ENCODE measurements at places on chromosomes 13 and 19.

- no peak for DNase-seq
Observed at GRCh38 chr19:12913011-12913561, 6.0 kb downstream of the SYCE2 start.

DNA sequence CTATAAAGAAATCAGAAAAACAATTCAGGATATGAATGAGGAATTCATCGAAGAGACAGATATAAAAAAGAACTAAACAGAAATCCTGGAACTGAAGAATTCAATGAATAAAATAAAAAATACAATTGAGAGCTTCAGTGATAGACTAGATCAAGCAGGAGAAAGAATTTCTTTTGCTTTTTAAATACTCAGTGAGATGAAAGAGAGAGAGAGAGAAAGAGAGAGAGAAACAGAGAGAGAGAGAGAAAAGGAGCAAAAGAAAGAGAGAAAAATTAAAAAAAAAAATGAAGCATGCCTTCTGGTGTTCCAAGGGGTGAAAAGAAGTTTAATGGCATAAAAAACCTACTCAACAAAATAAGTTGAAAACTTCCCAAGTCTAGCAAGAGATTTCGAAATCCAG is 22.0 kb upstream of the SLC7A9 start:
- no peak for DNase-seq

GRCh38 chr13:48876289-48876688 is 99.4 kb upstream of the FNDC3A start:
- no peak for DNase-seq

DNA sequence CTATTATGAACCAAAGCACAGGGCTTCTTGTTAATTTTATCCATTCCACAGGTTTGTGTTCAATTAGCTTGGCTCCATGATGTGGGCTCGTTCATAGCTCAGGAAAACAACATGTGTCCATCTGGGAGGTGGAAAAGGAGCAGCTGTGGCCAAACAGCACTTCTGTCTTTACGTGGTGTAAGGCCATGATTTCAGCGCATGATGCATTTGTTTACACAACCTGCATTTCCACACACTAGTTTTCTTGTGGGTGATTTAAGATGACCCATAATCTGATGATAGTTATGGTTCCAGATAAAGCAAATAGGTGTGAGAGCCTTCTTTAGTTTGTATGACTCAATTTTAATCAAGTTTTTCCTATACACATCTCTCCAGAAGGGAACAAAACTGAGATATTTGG is 101.7 kb downstream of the TNFRSF19 start:
- DNase-seq, result no peak

GRCh38 chr13:99969919-99970650 is 1.5 kb downstream of the ZIC5 start:
- DNase-seq, result no peak

DNA sequence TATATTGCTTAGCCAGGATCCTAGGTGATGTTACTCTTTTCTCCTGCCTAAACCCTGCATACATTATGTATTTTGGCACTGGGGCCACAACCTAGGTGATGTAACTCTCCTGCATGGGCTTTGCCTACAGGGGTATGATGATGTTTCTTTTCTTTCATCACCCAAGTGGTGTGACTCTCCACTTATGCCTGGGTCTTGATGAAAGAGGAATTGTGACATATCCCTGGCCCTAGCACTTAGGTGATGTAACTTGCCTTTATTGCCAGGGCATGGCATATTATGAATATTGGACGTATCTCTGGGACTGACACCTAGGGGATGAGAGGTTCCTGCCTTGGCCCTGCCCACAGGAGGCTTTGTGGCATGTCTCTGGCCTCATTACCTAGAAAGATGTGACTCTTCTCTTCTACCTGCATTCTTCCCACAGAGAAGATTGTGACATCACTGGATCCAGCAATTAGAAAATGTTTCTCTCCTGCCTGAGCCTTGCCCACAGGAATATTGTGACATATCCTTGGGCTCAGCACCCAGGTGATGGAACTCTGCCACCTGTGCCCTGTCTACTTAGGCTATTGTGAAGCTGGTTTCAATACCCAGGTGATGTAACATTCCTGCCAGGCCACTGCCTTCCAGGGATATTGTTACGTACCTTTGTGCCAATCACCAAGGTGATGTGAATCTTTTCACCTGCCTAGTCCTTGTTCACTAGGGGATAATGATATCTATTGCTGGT is 27.3 kb upstream of the ZNF254 start:
- DNase-seq, result no peak

GRCh38 chr19:41870401-41870873 is 6.6 kb upstream of the CD79A start:
- DNase-seq, result no peak

DNA sequence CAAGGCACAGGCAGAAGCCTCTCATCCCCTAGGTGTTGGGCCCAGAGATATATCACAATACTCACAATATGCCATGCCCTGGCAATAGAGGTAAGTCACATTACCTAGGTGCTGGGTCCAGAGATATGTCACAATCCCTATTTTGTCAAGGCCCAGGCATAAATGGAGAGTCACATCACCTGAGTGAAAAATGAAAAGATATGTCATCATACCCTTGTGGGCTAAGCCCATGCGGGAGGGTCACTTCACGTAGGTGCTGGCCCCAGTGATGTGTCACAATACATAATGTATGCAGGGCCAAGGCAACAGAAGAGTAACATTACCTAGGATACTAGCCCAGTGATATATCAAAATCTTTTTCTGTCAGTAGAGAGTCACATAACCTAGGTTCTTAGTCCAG is 127.0 kb downstream of the ZNF675 start:
- no peak for DNase-seq

GRCh38 chr19:23384858-23385257 is 10.4 kb downstream of the ZNF91 start:
- no peak for DNase-seq

- DNase-seq, result peak; percentile 64
Observed at GRCh38 chr13:111900390-111901131, 166.4 kb upstream of the SOX1 start.

GRCh38 chr19:53849237-53849676 is 18.4 kb upstream of the MYADM start:
- DNase-seq, result no peak
